ENCODE measurements at places on chromosomes 3 and 15.

DNA sequence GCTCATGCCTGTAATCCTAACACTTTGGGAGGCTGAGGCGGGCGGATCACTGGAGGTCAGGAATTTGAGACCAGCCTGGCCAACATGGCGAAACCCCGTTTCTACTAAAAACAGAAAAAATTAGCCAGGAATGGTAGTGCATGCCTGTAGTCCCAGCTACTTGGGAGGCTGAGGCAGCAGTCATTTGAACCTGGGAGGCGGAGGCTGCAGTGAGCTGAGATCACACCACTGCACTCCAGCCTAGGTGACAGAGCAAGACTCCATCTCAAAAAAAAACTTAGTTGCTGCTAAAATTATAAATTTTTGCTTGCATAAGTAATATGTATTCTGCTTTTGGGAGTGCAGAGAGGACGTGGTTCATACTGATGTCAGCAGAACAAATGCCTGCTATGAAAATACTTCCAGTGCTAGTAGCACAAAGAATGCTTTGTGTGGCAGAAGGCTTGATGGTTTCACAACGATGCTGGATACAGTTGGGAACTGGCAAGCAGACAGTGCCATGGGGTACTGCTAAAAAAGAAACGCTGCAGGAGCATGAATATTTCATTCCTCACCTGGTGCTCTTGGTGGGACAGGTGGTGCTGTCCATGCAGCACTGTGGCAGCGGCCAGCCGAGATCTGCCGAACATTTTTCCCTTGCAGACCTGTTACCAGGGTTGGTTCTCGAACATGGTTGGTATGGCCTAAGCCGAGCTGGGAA, 31.1 kb downstream of the FBXL22 start:
- no peaks in the 10 kb centered on the region for H3K4me1 ChIP-seq
- DNase-seq, result no peak
- H3K27me3 ChIP-seq, result no peaks in the 10 kb centered on the region
- no peak overlapping the region for H3K4me3 ChIP-seq
- H3K36me3 ChIP-seq, result peaks cover 96% of the 10 kb centered on the region

DNA sequence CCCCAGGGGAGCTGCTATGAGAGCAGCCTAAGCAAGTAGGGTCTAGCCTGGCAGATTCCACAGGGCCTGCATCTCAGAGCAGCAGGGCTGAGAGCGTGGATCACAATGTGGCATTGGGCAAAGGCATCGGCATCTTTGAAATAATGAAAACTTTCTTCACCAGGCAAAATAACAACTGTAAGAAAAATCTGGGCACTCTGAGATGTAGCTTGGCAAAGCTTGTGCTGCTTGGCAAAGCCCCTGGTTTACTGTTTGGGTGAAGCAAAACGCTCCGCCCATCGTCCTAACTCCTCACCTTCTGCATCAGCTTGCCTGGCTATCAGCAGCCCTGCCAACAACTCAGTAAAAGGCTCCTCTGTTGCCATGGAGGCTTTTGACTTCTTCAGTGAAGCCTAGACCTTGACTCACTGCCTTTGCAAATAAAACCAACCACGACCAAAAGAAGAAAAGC, 212.8 kb upstream of the EIF1B start:
- H3K4me3 ChIP-seq, result no peak overlapping the region
- no peak for DNase-seq
- H3K36me3 ChIP-seq, result no peaks in the 10 kb centered on the region
- H3K27ac ChIP-seq, result peak overlapping the region; percentile 38
- H3K4me1 ChIP-seq, result peaks cover 5% of the 10 kb centered on the region
- no peaks in the 10 kb centered on the region for H3K27me3 ChIP-seq

DNA sequence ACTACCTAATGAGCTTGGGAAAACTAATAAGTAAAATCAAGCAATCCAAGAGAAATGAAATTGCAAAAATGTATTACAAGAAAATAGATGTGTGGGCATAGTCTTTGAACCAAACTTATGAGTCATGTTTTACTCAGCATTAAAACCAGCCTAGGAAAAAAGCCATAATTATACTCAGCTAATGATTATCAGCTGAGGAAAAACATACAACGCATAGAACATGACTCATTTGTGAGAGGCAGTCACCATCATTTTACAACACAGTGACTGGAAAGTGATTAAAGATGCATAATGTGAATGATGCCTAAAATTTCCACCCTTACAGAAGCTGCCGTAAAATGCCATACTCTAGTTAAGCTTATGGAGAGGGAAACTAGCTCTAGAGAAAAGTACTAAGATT, 238.0 kb upstream of the EOMES start:
- H3K36me3 ChIP-seq, result no peaks in the 10 kb centered on the region
- no peaks in the 10 kb centered on the region for H3K4me1 ChIP-seq
- H3K4me3 ChIP-seq, result no peak overlapping the region
- no peak for DNase-seq
- H3K27ac ChIP-seq, result no peak overlapping the region

- no peak for DNase-seq
- H3K4me1 ChIP-seq, result no peaks in the 10 kb centered on the region
- peak overlapping the region; percentile 51 for H3K27ac ChIP-seq
These were observed 164.7 kb downstream of the SV2B start for GRCh38 chr15:91264651-91265351.

DNA sequence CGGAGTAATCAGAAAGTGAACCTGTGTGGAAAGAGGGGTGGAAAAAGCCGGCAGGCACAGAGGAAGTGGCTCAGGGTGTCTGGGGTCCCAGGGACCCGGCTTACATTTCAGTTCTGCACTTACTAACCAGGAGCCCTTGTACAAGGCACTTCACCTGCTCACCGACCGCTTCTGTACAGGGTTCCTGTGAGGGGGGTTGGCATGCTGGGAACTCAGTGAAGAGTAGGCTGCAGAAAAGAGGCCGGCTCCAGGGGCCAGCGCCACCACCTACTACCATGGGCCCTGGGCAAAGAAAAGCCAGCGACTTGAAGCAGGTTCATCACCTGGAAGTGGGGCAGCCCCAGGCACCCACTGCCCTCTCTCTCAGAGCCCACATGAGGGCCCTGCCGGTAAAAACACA, 6.2 kb downstream of the STIMATE start:
- H3K4me3 ChIP-seq, result peak overlapping the region; percentile 34
- H3K27me3 ChIP-seq, result no peaks in the 10 kb centered on the region
- H3K4me1 ChIP-seq, result peaks cover 22% of the 10 kb centered on the region

GRCh38 chr3:29083676-29084075, 197.2 kb upstream of the RBMS3 start:
- H3K4me3 ChIP-seq, result no peak overlapping the region
- H3K27ac ChIP-seq, result no peak overlapping the region
- H3K4me1 ChIP-seq, result no peaks in the 10 kb centered on the region
- no peaks in the 10 kb centered on the region for H3K36me3 ChIP-seq
- H3K27me3 ChIP-seq, result no peaks in the 10 kb centered on the region

DNA sequence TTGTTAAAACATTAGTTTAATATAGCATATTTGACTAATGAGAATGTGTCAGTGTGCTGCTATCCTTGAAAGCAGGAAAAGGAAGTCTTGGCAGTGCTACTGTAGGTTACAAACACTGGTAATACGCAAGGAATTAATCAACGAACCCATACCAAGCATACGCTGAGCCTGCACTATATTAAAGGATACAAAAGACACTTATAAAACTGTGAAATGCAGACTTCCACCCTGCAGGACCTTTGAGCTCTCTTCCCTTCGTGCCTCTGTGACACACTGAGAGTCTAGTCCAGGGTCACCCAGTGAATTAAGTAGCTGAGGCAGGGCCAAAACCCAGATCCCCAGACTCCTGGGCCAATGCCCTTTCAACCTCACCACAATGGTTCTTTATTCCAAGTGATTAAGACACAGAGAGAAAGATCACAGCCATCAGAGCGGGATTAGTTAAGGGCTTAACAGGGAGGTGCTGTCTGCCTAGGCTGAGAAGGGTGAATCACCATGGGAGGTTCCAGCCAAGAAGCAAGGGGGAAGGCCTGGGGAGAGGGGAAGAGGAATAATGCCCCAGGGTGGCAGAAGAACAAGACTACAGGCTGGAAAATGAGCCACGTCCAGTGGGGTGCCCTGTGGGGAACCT, 6.8 kb downstream of the ANXA2 start:
- no peaks in the 10 kb centered on the region for H3K27me3 ChIP-seq
- peaks cover 88% of the 10 kb centered on the region for H3K4me1 ChIP-seq
- peak overlapping the region; percentile 99 for H3K27ac ChIP-seq
- peak; percentile 23 for DNase-seq
- H3K4me3 ChIP-seq, result peak overlapping the region; percentile 32
- H3K36me3 ChIP-seq, result no peaks in the 10 kb centered on the region

GRCh38 chr3:106343811-106344210, 475.0 kb upstream of the CBLB start:
- no peak overlapping the region for H3K4me3 ChIP-seq
- no peak for DNase-seq
- H3K27ac ChIP-seq, result no peak overlapping the region
- H3K27me3 ChIP-seq, result no peaks in the 10 kb centered on the region

DNA sequence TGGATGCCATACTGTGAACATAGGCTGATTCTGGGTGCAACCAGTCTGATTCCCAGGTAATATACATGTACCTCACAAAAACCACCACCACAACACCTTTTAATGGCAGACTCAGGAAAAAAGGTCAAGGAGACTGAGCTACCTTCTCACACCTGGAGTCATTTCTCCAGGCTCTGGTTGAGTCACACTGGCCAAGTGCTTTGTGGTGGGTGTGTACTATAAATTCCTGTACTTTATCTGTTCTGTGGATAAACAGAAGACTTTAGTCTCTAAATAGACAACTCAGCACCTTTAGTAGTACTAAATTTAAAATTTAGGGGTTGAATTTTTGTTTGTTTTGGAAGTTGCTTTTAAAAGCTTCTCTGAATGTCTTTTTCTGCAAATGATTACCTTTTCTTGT, 46.7 kb downstream of the TOP2B start:
- H3K4me1 ChIP-seq, result no peaks in the 10 kb centered on the region
- H3K4me3 ChIP-seq, result no peak overlapping the region
- H3K27ac ChIP-seq, result no peak overlapping the region

DNA sequence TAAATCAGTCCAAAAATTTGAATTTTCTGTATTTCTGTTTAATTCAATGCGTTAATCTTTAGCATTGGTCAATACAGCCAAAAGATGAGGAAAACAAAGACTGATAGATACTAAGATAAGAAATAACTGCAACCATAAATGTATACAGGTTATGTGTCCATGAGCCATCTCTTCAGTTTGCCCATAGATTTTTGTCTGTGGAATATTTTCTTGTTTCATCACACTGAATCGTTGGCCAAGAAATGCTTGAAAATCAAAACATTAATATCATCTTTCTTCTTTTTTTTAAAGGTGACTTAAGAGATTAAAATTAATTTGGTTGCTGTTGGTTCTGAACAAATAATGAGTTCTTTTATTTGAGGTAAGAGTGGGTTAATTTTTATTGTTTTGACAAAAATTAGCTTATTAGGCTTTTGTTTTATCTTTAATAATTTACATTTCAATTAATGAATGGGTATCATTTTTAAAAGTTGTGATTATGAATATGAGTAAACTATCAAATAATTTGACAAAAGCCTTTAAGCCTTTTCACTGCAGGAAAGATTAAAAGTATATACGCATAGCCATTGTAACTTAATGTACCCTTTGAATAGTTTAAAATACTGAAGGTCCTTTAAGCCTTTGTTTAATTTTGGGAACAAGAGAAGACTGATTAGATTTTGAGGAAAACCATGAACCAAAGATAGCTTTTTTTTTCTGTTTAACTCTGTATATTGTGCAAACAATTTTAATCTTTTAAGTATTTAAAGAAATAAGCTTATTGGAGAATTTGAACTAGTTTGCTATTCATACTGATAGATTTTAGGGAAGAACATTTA, 14.7 kb upstream of the CHD2 start:
- peak overlapping the region; percentile 94 for H3K4me3 ChIP-seq
- peaks cover 36% of the 10 kb centered on the region for H3K36me3 ChIP-seq
- DNase-seq, result no peak
- no peaks in the 10 kb centered on the region for H3K27me3 ChIP-seq
- peak overlapping the region; percentile 100 for H3K27ac ChIP-seq

DNA sequence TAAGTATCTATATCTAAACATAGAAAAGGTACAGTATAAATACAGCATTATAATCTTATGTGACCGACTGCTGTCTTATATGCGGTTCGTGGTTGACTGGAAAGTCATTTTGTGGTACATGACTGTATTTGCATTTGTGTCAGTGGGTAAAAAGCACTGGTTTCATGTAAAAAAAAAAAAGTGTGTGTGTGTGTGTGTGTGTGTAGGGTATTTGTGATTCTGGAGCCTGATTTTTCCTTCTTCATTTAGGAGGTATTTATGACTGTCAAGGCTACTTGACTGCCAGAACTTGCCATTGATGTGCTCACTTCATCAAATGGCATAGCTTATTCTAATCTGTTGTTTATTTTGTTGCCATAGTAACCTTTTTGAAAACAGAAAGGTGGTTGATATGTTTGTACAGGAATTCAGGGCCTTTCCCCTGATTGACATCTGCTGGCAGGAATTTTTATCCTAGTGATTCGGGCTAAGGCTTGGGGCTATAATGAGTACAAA, 63.2 kb downstream of the AKAP13 start:
- peaks cover 9% of the 10 kb centered on the region for H3K4me1 ChIP-seq
- no peaks in the 10 kb centered on the region for H3K36me3 ChIP-seq
- H3K4me3 ChIP-seq, result no peak overlapping the region
- no peak for DNase-seq
- no peaks in the 10 kb centered on the region for H3K27me3 ChIP-seq

DNA sequence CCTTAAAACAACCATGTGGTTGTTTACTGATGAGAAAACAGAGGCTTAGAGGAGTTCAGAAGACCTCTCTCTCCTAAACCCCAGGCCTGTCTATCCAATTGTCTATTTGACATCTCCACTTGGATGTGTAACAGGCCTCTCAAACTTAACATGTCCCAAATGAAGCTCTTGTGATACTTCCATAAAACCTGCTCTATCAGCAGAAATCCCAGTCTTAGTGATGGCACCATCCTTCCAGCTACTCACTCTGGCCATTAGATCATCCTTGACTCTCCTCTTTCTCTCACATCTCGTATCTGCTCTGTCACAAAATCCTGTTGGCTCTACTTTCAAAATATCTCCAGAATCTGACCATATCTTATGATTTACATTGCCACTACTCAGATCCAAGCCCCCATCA, 28.8 kb downstream of the EHHADH start:
- H3K27ac ChIP-seq, result no peak overlapping the region
- H3K27me3 ChIP-seq, result no peaks in the 10 kb centered on the region
- no peak for DNase-seq
- H3K4me3 ChIP-seq, result no peak overlapping the region
- no peaks in the 10 kb centered on the region for H3K36me3 ChIP-seq
- no peaks in the 10 kb centered on the region for H3K4me1 ChIP-seq

- no peak overlapping the region for H3K27ac ChIP-seq
- peaks cover 5% of the 10 kb centered on the region for H3K27me3 ChIP-seq
- DNase-seq, result no peak
- no peak overlapping the region for H3K4me3 ChIP-seq
These were observed 5.6 kb upstream of the FEZF2 start for GRCh38 chr3:62378921-62379320.

- H3K4me1 ChIP-seq, result no peaks in the 10 kb centered on the region
- H3K27ac ChIP-seq, result no peak overlapping the region
- H3K4me3 ChIP-seq, result no peak overlapping the region
- DNase-seq, result no peak
These were observed 2.9 kb upstream of the PSMA4 start for GRCh38 chr15:78537266-78537905.
